Epithelial cell of prostate (primary cell): ENCODE measurements at places on chromosomes 4 and X.
A peak's percentile ranks its signal among the peaks of the same experiment; 100 is the strongest.

GRCh38 chrX:9885150-9885549 lies 82.0 kb upstream of the CLDN34 start:
- DNase-seq, result no peak

DNA sequence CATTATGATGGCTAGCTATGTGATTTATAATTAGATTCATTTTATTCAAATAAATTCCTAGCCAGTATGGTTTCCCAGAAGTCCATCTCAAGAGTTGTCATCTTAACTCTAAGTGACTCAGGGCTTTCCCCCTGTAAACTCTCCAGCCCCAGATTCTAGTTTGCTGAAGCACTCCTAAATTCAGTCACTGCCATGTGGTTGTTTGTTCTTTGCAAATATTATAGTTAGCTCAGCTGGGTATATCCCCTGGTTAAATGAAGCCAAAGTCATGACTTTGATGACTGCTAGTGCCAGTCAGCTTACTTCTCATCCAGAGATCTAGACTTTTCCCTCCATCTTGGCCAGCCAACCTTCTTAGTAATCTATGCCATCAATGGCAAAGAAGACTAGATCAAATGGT lies 126.0 kb downstream of the GRIA3 start:
- no peak for DNase-seq

- no peak for DNase-seq
These were observed 19.5 kb downstream of the MID1IP1 start for GRCh38 chrX:38820751-38821150.

GRCh38 chrX:132258509-132258908 lies 39.3 kb upstream of the RAP2C start:
- no peak for DNase-seq

DNA sequence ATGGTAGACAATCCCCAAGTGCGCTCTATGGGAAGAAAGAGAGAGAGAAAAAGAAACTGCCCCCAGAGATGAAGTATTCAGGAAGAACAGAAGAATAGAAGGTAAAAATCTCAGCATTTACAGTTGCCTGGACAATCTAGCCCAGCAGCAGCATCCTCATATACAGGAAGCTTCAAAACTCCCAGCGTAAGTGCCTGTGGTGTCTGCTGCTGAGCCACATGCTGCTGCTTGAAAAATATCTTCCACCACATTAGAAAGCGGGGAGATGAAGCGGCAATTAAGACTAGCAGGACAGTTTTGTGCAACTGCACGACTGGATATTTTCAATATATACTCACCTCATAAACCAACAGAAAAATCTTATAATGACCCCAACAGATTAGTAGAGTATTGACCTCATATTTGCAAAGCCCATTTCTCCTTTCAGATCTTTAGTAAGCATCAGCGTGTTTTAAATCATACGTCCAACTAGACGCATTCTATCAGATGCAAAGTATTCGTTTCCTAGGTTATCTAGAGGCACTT lies 972.0 kb upstream of the TENM3 start:
- no peak for DNase-seq

DNA sequence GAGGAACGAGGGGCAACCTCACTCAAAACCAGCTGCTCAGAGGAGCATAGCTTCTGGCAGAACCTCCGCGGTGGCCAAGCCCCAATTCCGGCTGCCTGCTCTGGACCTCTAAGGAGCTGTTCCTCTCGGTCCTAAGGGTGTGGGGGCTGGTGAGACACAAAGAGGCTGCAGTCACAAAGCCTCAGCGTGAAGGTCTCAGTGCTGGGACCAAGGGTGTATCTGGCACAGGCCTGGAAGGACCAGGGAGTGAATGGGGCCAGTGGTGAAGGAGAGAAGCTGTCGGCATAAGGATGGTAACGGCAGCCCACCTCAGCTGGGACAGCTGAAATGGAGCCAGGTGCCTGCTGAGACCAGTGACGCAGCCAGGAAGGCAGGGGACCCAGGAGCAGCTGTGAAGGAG lies 5.3 kb downstream of the PDE6B start:
- no peak for DNase-seq

- no peak for DNase-seq
These were observed 82.7 kb downstream of the SORCS2 start for GRCh38 chr4:7275067-7275466.

DNA sequence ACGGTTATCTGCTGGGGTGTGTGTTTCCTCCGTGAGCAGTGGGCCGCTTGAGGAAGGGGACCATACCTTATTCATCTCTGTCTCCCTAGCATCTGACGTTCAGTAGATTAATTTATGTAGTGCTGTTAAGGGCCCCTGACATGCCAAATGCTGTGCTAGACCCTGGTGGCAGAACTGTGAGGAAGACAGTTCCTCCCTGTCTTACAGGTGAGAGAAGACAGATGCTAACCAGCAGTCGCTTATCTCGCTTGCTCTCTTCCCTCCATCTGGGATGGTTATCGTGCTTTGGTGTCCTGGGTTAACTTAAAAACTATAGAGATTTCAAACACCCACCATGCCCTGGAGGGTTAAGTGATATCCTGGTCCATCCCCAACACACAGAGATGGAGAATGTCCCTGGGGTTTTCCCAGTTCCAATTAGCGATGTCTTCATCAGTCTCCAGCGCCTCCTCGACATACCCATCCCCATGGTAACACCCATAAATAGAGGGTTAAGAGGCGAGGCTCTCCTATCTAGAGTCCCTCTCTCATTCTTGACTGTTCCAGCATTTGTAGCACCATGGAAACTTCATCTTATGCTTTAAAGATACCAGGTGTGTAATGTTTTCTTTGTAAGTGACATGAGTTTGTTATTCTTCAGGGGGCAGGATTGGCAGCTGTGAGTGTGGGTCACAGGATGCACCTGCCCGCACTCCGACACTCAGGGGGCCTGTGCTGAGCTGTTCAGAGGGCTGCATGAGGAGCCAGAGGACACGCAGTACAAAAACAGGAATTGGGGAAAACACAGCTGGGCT lies 135.2 kb downstream of the STK32B start:
- no peak for DNase-seq

GRCh38 chrX:81120936-81121371 lies 80.8 kb downstream of the HMGN5 start:
- DNase-seq, result peak; percentile 3

DNA sequence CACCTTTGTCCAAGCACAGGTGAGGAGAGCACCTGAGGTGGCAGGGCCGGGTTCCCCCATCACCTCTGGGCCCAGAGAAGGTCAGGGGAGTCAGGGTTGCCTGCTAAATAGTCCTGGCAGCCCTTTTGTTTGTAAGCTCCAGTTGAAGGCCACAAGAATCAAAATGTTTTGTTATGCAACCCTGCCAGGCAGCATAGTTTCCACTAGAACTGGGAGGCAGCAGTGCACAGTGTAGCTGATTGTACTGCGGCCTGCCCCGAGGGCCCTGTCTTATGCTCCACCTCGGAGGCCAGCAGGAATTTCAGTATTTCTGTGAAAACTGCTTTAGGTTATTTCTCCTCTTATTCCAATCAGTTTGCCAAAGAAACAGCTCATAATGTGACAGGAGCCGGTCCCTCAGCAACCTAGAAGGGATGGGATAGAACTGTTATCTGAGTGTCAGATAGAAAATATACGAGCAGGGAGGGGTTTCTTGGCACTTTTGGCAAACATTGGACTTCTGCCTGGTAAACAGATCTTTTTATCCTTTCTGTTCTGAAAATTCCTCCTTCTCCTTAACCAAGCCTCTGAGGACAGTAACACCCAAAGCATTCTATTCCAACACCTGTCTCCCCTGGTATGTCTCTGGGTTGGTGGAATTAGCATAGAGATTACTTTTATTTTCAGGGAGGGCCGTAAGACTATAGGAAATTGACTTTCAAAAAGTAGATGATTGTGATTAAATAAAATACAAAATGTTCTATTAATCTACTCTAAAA lies 93.6 kb downstream of the LNX1 start:
- no peak for DNase-seq

DNA sequence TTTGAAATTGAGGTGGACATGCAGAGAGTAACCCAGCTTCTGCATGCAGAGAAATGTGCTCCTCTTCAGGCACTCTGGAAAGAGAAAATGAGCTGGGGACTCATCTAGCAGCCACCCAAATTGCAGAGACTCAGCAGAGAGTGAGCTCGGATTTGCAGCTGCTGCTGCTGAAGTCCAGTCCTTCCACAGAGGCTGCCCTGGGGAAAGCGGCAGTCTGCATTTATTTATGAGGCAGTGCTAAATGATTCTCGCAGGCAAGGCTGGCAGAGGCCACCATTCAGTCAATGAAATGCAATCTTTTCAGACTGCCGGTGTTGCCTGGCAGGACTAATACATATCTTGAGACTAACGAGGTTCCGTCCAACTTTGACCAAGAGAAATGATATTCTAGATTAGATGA lies 404.8 kb downstream of the NLGN4X start:
- no peak for DNase-seq

DNA sequence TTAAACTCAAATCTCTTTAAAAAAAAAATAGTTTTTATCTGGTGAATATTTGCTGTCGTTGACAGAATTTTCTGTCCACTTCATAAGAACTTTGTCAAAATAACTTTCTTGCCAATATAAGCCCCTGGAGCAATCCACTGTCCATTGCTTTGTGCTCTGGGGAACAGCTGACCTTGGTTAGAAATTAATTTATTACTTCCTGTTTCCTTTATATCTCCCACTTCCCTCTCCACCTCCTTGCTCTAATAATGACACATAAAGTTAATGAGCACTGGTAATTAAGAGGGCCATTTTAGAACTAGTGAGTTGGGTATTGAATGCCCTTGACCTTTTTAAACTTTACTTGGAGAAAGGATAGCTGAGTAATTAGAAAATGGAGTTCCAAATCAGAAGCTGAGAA lies 151.3 kb upstream of the LEF1 start:
- DNase-seq, result no peak

GRCh38 chr4:66017671-66018070 lies 347.4 kb upstream of the EPHA5 start:
- no peak for DNase-seq

- no peak for DNase-seq
These were observed 687 bp upstream of the ZNF275 start for GRCh38 chrX:153333266-153333665.
